Fibroblast of skin of scalp (primary cell): ENCODE measurements at places on chromosomes 3 and 15.
A peak's percentile ranks its signal among the peaks of the same experiment; 100 is the strongest.

DNA sequence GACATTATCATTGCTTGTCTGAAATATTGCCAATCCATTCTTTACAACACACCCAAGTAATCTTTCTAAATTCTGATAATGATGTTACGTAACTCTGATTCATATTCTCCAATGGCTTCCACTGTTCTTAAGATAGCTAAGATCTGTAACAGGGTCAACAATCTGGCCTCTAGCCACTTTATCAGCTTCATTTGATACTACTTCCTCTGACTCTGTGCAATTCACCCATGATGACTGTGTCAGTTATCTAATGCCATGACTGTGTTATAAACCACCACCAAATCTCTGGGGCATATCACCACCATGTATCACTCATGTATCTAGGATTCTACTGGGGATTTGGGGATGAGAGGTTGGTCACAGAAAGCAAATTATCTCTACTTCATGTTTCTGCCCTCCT is 44.0 kb downstream of the CD200 start:
- DNase-seq: peak; percentile 67

- peak; percentile 33 for DNase-seq
Observed at GRCh38 chr15:47542312-47542989, 174.9 kb upstream of the SEMA6D start.

- DNase-seq: peak; percentile 10
Observed at GRCh38 chr3:156978481-156978961, 152.4 kb downstream of the LEKR1 start.

DNA sequence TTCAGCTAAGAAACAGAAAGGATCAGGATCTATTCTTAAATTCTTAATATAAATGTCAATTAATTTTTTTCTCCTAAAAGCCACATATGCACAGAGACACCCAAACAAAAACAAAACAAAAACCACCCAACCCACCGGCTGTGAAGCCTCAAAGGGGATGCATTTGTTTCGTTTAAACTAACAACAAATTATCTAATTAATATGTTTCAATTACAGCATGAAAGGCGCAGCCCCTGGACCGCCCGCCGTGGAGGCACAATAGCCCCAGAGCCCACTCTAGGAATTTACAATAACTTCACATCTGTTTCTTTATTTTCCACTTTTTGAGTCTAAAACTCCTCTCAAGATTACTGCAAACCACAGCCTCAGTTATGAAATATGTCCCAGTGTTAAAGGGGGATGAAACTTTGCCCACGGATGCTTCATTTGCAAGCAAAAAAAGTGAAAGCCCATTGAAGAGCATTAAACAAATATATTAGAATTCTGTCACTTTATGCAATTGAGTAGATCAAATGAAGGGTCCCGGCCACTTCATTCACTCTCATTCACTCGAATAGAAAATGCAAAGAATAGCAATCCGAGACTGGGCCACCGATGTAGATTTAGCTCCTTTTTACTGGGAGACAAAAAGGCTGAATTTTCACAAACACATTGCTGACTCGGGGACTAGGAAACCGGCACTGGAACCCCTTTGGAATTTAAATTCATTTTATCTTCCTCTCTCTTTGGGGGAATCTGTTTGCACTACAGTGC is 6.0 kb downstream of the FOXB1 start:
- no peak for DNase-seq

GRCh38 chr15:60957111-60957510 is 272.0 kb downstream of the RORA start:
- no peak for DNase-seq

- no peak for DNase-seq
Observed at GRCh38 chr3:188006726-188007393, 147.1 kb upstream of the LPP start.

- DNase-seq: peak; percentile 11
Observed at GRCh38 chr3:79369306-79369705, 398.5 kb downstream of the ROBO1 start.

DNA sequence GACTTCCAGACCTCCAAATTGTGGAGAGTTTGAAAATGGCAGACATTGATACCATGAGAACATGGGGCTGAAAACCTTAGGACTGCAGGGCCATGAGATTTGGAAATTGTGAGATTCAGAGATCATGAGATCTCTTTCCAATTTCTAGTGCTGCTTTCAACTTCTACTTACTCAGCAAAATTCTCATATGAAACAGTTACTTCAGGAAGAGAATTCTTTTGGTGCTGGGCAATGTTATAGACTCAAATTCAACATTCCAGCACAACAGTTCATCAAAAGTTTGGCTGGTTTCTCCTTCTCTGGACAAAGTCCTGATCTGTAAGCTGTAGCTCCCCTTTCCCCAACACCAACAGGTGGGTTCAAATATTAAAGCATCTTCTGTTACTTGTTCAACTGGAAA is 506.9 kb upstream of the NECTIN3 start:
- DNase-seq: no peak

DNA sequence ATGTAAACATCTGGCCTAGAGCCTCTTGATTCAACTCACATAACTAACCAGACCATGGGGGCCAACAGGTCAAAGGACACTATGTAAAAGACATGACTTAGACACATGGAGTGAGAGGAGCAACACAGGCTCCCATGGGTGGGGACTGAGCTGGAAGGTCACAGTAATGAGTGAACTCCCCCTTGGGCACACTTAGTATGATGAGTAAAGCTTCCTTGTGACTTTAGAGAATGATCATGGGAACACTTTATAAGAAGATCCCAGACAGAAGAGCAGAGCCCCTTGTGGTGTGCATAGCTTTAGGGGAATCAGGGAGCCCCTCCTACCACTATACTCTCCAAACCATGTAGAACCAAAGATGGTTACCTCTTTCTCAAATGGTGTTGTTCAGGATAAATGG is 10.2 kb downstream of the GCSAM start:
- DNase-seq: no peak

DNA sequence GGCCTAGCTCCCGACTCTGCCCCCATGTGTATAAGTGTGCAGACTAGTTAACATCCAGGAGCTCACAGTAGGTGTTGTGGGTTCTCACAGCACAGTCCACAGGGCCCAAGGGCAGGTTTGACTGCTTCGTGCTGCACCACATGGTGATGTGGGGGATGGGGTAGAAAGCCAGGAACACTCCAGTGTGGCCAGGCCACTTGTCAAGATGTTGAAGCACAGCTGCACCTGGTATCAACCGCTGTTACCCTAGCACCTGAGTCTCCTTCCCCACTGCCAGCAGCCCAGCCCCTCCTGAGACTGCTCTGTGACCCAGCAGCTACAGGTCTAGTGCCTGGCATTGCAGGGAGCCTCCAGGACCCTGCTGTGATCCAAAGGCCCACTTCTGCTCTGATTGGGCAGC is 53.4 kb downstream of the CHDH start:
- DNase-seq: no peak

GRCh38 chr3:175608356-175608755 is 749.2 kb downstream of the NAALADL2 start:
- DNase-seq: no peak

DNA sequence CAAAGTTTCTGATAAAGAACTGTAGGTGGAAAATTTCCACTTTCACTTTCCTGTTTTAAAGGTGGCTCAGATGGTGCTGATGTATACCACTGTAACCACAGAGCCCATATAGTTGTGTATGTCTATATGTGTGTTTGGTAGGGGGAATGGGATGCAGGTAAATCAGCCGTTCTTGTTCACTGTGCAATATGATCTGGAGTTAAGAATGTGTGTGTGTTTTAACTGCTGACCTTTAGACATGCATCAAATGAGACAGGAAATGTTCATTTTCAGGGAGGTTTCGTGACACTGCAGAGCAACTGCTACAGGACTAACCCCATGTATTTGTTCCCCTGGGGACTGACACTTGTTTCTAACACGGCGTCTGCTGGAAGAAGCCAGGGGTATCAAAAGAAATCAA is 180.5 kb downstream of the TAFA4 start:
- DNase-seq: no peak

DNA sequence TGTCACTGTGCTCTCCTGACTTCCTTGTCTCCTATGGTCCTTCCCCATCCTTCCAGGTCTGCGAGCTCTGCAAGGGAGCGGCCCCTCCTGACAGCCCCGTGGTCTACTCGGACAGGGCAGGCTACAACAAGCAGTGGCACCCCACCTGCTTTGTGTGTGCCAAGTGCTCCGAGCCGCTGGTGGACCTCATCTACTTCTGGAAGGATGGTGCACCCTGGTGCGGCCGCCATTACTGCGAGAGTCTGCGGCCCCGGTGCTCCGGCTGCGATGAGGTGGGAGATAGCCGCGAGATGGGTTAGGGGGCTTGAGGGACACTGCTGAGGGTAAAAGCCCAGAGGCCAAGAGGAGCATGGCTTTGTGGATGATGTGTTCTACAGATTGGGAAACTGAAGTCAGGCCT is 63.8 kb downstream of the LMCD1 start:
- no peak for DNase-seq

DNA sequence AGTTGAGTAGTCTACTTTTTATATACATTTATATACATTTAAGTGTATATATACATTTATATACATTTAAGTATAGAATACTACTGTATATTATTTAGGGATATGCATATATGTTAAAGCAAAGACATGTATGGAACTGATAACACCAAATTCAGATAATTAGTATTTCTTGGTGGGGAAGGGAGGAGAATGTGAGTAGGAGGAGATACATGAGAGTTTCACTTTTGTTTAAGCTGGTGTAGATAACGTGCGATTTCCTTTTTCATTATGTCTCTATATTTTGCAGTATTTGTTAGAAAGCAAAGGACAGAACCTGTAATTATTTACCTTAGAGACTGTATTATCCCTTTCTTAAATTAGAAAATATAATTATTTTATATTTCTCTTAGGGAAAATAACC is 16.6 kb upstream of the NIT2 start:
- DNase-seq: no peak

- DNase-seq: peak; percentile 68
Observed at GRCh38 chr15:25903024-25903581, 40.0 kb upstream of the ATP10A start.

GRCh38 chr3:98588065-98588464 is 5.3 kb downstream of the CPOX start:
- peak; percentile 14 for DNase-seq

DNA sequence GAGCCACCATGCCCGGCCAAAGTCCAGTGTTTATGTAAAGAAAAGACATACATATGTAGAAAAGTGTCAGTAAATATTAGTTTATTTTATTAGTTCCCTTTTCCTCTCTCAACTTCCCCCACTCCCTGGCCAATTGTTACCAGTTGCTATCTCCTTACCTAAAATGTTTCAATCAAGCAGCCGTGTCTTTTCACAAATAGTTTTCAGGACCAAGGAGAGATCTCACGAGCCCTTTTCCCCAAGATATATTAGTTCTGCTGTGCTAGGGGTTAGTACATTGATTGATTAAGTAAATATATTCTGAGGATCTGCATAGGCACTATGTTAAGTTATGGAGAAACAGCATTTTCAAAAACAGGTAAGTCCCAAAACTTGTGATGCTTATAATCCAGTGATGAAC is 87.4 kb downstream of the ZIC4 start:
- no peak for DNase-seq

DNA sequence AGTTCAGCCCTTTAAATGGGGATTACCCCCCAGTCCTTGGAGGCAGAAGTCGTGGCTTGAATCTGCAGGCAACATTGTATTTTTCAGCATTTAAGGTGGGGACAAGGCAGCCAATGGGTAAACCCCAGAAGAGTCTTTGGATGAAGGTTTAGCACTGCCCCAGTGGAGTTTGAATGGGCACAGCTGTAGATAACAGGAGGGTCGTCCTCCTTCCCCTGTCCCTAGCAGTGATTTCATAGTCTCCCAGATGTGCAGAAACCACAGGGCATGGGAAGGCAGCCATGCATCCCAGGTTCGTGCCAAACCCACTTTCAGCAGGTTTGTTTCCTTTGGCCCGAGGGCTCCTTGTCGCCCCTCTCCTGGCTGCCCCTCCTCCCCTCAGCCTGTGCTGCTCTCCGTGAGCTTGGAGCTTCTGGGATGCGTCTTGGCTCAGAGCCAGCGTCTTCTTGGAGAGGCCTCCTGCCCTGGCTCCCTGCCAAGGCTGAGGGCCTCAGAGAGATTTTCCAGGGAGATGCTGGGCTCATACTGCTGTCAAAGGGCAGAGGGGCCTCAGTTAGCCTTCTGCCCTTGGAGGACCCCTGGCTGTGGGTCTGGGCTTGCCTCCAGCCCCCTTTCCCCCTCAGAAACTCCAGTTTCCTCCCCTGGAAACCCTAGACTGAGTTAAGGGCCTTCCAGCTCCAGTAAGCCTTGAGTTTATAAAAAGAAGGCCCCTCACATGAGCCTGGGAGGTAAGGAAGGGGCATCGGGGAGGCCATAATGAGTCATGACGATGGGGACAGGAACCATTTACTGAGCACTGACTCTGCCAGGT is 48.9 kb upstream of the POLG start:
- peak; percentile 29 for DNase-seq

DNA sequence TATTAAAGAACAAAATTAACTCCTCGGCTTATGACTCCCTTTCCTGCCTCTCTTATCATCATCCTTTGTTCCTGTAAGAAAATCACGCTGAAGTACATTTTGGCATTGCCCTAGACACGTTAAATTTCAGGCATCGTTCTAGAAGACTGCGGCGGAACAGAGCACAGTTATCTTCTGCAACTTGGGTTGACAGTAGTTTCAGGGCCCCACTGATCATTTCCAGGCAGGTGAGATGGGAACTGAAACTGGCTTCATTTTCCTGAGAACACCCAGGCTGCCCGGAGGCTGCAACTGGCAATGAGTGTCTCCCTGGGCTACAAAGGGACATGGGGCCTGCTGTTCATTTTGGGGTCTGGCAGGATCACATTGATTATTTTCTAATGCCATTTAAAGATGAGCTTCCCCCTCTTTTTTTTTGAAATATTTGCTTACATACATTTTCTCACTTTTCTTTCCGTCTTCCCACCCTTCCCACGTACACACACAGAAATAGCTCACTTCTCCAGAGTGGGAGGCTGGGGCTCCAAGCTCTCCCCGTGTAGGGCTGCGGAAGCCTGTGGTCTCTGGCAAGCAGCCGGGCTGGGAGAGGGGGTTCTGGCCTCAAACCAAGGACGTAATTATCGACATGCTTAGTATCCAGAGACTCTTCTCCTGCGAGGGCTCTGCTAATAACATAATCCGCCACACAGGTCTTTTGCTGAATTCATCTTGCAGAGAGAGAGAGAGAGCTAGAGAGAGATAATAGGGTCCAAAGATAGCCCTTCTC is 267.4 kb downstream of the ABHD5 start:
- DNase-seq: no peak

- no peak for DNase-seq
Observed at GRCh38 chr15:80202641-80203360, 49.2 kb downstream of the CTXND1 start.

DNA sequence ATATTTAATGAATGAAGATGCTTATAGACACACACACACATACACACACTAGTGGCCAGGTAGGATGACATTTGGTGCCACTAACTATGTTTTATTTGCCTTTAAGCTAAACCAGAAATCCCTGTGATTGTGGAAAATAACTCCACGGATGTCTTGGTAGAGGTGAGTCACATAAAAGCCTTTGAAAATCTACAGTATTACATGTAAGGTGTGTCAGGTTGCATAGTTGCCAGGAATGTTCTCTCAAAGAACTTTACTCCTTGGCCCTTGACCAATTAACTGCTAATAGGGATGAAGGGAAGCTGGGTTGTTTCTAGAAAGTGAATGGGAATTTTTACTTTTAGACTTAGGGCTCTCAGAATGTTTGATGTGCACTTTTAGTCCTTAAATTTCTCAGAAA is 9.9 kb downstream of the ZBED2 start:
- no peak for DNase-seq

GRCh38 chr3:6860954-6861624 is at the start of gene GRM7:
Gene GRM7, plus strand, starts transcription at chr3:6861115.
- DNase-seq: peak; percentile 35
